ENCODE measurements at places on chromosomes 11 and 22. TPM values are rescaled to one million over a fixed set of nuclear protein-coding genes. Genes with fewer than 3 reads are reported as not detected.

C11orf16 gene
- polyA plus RNA-seq: not detected

TUT1 gene
- 18.7 TPM for polyA plus RNA-seq

BTG4 gene
- polyA plus RNA-seq: not detected

PIK3C2A gene
- 23.2 TPM for polyA plus RNA-seq

UCP2 gene
- 57.8 TPM for polyA plus RNA-seq

ME3 gene
- 5.9 TPM for polyA plus RNA-seq

Data from cardiac muscle cell (in vitro differentiated cells and primary cell).